Midbrain (tissue), 1 donor: ENCODE measurements at places on chromosomes 7 and 10.

DNA sequence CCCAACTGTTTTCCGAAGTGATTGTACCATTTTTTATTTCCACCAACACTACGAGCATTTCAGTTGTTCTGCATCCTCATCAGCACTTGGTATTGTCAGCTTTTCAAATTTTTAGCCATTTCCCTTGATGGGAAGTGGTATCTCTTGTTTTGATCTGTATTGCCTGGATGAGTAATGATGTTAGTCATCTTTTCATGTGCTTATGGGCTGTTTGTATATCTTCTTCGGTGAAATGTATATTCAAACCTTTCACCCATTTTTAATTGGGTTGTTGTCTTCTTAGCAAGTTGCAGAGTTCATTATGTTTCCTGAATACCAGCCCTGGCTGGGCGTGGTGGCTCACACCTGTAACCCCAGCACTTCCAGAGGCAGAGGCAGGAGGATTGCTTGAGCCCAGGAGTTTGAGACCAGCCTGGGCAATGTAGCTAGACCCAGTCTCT is 22.1 kb downstream of the CLIP2 start:
- no peak for DNase-seq

DNA sequence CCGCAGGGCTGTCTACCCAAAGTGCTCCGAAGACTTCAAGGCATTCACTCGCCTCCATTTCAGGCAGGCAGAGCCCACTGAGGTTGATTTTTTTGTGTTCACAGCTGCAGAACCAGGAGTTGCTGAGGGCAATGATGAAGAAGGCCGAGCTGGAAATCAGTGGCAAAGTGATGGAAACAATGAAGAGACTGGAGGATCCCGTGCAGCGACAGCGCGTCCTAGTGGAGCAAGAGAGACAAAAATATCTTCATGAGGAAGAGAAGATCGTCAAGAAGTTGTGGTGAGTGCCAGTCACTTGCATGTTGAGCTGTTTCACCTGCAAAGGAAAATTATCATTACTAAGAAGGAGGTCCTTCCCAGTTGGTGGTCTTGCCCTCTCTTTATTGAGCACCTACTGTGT is 210.5 kb downstream of the ARHGAP21 start:
- no peak for DNase-seq

- DNase-seq = no peak
Observed at GRCh38 chr10:121244818-121245217, 353.4 kb downstream of the FGFR2 start.

DNA sequence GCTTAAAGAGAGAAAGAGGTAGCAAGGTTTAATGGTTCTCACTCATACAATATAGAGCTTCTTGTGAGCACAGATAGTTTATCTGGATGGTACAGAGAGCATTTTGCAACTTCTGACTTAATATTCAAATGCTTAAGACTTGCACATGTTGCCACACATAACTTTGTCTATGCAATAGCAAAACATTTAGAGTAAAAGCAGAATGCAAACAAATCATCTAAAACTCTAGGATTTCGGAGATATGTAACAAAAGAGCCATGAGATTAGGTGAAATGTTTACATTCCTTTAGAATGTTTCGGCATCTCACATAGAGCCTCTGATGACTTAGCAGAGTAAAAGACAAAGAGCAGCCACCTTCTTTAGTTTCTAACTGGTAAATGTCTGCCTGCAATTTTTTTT is 717.1 kb upstream of the LRRN3 start:
- no peak for DNase-seq

DNA sequence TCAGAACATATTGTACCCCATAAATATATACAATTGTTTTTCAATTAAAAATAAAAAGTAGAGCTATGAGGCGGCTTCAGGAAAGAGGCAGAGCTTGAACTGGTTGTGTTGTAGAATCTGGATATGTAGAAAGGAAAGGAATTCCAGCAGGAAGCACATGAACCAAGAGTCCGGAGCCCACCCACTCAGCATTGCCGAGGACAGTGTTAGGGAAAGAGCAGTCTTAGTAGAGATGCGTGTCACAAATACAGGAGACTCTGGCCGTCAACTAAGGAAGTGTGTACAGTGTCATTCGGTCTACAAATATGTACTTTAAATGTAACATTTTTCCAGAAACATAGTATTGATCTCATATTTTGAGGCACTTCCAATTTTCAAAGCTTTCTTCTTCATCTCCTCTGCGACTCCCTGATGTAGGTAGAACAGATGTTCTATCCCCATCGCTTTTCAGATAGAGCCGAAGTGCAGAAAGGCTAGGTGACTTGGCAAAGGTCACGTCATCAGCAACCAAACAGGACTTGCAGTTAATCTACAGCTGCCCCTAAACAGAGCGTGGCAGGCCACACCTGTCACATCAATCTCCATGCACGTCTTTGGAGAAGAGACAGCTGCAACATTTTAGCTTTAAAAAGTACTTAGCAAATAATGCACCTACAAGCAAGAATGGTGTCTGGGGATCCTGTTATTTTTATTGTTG is 25.3 kb upstream of the GJD4 start:
- DNase-seq = no peak

- DNase-seq = no peak
Observed at GRCh38 chr7:90626013-90626412, 29.9 kb downstream of the CDK14 start.

GRCh38 chr7:55212176-55212575 is 153.0 kb upstream of the LANCL2 start:
- no peak for DNase-seq

DNA sequence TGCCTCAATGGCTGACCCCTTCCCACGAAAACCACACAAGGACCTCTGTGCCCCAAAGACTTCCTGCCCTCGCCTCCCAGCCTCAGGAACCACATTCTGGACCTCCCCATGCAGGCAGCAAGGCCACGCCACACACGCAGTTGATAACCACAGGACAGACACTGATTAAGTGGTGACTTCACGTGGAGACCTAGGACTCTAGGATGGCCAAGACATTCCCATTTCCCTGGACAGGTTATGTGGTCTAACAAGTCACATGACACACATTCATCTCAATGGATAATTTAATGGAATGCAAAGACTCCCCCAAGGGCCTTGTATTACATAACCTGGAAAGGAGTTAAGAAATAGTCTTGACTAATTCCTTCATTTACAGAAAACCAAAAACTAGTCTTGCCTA is 110.2 kb downstream of the LARP4B start:
- DNase-seq = no peak

- DNase-seq = no peak
Observed at GRCh38 chr7:16083931-16084330, 337.4 kb downstream of the CRPPA start.

DNA sequence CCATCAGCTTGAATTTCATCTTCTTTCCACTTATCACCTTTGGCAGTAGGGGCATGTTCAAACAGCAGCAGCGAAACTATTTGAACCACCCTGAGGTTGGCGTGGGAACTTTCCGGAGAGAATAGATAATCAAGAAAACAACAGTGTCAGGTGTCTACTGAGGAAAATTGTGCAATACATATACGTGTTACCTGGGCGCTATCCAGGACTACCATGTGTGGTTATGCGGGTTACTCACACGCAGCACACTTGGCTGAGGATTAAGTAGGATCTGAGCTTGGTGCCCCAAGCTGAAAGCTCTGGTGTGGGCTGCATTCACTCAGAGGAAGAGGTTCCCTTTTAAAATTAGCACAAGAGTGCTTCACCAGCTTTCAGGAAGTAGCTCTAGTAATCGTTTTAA is 8.8 kb upstream of the ABI1 start:
- DNase-seq = no peak

DNA sequence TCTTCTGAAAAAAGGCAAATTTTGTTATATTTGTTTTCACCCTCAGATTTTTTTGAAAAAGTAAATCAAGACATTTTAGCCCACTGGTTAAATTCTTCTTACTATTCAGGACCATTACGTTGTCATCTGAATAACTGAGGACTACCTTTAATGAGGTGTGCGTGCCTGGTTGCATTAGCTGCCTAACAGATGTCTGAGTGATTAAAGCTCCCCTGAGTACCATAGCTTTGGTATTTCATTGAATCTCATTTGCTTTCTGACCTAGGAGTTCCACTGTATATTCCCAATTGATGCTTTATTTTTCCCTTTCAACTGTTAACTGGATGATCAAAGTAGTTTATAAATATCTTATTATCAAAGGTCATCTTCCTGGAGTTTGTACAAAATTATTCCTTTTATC is 410.0 kb upstream of the SEMA3D start:
- no peak for DNase-seq

GRCh38 chr10:61731638-61732037 is 68.9 kb downstream of the CABCOCO1 start:
- DNase-seq = no peak

GRCh38 chr7:73577627-73578341 is 595 bp downstream of the TBL2 start:
- DNase-seq = no peak

DNA sequence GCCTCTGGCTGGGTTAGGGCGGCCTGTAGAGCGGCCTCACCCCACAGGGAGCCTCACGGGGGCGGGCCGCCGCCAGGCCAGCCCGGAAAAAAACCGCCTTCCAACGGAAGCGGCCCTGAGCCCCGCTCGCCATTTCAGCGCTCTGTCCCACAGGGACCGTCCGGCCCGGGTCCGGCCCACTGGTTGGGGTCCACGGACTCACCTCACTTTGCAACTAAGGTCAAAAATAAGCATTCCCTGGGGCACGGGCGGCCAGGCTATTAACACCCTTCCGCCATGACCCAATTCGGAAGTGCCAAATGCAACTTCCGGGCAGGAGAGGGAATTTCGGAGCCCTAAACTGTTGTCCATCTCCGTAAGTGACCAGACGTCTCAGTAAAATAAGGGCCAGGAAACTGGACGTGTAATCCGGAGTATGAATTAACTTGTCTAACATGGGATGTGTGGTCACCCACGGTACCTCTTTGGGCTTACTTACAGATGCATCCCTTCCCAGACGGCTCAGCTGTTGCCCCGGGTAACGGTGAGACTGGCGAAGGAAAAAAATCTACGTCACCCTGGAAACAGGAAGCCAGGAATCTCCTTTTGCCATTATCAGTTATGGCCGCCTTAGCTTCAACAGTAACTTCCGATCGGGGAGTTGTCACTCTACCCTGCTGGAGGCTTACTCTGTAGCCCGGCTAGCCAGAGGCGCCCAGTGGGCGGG is at the start of gene BBIP1:
TSS of gene BBIP1 (minus strand) at position 538 of the 706 bp plus-strand sequence. CDS start 1,023 bp downstream, outside the sequence.
- DNase-seq = peak; percentile 100

- peak; percentile 42 for DNase-seq
Observed at GRCh38 chr7:129169171-129169671, 19.2 kb upstream of the SMO start.
